ENCODE measurements at places on chromosomes 7 and 10.

DNA sequence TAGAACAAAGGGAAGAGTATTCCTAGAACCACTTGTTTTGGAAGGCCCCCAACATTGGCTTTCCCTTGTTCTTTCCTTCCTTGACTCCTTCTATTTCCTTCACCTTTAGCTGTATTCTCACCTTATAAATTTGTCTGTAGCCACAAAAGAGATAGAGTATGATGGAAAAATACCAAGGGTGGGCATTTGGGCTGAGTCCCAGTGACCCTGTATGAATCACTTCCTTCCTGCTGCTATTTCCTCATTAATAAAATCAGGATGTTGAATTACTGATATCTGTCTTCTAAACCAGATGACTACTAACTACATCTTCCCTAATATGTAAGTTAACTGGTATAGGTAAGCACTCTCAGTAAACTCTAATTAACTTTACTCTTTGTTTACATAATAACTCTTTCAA is 55.1 kb downstream of the IFIT5 start:
- no peak for DNase-seq

DNA sequence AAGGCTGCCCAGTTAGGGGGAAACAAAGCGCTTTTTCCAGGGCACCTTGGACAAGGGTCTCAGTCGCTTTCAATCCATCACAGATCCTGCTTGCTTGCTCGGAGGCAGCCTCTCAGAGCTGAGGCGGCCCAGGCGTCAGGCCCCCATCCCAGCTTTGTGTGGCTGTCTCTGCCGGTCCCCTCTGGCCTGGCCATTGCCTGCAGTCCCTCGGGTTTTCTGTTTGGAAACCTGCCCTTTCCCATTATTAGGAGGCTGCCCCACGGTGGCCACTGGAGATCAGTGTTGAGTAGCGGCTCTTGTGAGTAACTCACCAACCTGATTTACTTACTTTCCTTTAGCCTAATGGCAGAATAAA is 216.1 kb downstream of the GLRX3 start:
- DNase-seq = no peak

DNA sequence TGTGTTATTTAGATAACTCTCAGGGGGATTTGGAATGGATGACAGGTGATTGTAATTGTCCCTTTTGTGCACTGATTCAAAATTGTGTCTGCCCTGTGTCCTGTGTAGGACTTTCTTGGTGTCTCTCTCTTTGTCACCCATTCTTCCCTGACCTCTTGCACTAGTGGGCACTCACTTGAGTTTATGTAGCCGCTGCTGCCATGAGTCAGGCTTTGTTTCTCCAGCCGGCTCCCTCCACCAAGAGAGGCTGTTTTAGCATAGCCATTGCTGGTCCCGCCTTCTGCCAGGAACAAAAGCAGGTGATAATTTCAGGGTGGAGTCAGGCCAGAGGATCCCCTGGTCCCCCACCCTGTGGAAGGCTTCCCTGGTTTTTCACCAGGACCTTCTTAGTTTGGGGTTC is 8.4 kb downstream of the COL17A1 start:
- DNase-seq = no peak

- DNase-seq = no peak
These were observed 246.1 kb downstream of the DNAJB9 start for GRCh38 chr7:108815815-108816214.

DNA sequence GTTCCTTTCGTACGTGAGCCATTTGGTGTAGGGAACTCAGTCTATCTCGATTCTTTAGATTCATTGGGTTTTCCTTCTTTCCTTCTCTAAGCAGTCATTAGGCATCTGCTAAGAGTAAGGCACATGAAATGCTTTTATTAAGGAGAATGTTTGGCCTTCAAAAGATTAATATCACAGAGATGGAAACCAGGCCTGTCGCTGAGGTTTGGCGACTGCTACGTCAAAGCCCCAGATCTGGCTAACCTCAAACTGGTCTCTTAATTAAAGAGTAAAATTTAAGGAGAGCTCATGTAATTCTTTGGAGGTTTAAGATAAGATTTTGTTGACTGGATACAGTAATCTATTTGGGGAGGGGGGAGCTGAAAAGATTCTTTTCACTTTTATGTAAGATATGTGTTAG is 189.8 kb downstream of the JCAD start:
- no peak for DNase-seq

DNA sequence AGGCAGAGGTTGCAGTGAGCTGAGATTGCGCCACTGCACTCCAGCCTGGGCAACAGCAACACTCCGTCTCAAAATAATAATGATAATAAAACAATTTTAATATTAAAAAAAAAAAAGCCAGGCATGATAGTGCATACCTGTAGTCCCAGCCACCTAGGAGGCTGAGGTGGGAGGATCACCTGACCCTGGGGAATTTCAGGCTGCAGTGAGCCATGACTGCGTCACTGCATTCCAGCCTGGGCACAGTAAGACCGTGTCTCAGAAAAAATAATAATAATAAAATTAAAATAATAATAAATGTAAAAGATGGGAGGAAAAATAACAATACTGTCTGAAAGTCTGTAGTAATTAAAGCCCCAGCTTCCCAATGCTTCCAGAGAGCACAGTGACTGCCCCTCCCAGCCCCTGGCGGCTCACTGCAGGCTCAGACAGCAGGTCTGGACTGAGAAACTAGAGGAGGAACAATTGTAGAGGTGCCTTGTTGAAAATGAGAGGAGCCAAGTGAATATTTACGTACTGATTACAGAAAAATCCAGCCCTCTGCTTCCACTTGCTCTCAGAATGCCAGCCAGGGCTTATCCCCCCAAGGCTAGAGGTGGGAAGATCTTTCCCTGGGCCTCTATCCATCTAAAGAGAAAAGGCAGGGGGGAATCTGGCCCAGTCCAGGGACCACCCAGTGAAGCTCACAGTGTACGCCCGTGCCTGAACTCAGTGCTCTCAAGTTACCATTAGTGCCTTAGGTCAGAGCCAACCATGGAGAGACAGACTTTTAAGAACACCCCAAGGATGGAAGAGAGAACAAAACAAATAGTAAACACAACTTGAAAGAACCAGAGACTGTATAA is 112.8 kb downstream of the PARD3 start:
- no peak for DNase-seq

DNA sequence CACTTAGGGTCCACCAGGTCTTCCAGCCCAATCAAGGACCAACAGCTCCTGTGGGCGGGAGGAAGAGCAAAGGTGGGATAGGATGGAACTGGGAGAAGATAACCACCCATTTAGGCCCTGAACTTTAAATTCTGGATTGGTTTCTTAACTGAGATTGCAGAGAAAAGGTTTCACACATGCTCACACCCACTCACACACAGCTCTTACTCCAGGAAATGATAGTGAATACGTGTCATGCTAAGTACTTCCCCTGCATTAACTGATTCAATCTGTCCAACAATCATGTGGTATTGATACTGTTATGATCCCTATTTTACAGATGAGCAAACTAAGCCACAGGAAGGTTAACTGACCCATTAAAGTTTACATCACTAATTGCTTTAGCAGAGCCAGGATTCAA is 4.6 kb upstream of the CYP3A4 start:
- DNase-seq = no peak

GRCh38 chr7:146591976-146592375 is 475.4 kb downstream of the CNTNAP2 start:
- no peak for DNase-seq

- DNase-seq = no peak
These were observed 14.0 kb downstream of the C10orf105 start for GRCh38 chr10:71705582-71705981.

DNA sequence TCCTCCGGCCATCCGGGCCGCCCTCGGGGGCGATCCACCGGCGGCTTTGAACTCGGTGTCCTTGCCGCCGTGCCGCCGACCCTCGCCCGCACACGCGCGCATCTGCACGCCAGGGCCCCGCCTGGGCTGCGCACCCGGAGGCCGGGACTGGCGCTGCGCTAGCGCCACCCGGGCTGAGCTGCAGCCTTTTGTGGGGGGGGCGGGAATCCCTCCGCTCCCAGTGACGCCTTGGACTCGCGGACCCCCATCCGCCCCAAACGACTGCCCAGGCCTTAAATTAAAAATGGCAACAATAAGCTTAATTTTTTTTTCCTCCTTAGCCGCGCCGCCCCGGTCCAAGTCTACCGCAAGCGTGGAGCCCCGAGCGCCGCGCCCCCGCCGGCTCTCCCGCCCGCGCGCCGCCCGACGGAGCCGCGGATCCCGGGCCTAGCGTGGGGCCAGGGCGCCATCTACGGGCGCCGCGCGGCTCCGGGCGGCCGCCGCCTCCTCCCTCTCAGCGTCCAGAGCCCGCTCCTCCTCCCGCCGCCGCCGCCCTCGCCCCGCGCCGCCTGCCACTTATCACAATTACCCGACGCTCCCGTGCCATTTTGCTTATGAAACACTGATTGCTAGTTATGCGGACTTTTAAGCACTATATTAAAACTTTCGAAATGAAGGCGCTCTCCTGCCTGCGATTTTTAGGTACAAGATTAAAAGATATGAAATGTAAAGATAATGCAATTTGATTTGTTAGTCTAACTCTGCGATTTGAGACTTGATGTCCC is 7.5 kb upstream of the EBF3 start:
- no peak for DNase-seq

DNA sequence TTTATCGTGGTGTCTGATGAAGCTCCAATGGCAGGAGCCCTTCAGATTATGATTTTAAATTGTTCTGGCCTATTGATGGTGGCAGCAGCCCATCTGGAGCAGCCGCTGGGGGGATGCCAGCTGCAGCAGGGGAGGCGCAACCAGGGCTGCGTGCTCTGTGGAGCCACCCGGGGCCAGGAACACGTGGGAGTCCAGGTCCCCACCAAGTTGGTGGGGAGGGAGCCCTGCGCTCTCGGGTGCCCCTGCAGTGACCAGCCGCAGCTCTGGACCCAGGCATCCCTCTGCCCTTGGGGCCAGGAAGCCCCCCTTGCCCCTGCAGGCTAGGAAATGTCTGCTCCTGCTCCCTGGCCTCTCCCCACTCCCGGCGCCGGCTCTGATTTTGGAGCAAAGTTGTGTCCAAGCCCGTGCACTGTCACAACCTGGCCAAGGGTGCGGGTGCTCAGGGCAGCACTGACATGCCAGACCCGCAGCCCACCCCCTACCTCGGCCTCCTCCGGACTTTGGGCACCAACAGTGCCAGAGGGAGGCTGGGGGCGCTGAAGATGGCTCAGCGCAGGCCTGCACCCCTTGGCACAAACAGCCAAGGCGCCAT is 147.2 kb upstream of the ADO start:
- no peak for DNase-seq

DNA sequence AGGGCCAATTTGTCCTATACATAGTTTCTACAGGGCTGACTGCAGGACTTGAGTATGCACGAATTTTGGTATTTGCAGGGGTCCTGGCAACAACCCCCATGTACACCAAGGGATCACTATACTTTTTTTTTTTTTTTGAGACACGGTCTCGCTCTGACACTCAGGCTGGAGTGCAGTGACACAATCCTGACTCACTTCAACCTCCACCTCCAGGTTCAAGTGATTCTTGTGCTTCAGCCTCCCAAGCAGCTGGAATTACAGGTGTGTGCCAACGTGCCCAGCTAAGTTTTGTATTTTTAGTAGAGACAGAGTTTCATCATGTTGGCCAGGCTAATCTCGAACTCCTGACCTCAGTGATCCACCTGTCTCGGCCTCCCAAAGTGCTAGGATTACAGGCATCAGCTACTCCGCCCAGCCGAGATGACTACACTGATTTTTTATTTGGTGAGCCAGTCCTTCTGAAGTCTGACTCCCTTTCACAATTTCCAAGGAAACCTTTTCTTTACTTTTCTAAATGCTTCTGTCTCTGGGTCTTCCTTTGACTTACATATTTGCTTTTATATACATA is 19.8 kb downstream of the CFAP70 start:
- DNase-seq = no peak

GRCh38 chr7:114218283-114218682 is 196.3 kb upstream of the FOXP2 start:
- no peak for DNase-seq

- no peak for DNase-seq
These were observed 2.1 kb downstream of the SYNPO2L start for GRCh38 chr10:73653701-73654100.

DNA sequence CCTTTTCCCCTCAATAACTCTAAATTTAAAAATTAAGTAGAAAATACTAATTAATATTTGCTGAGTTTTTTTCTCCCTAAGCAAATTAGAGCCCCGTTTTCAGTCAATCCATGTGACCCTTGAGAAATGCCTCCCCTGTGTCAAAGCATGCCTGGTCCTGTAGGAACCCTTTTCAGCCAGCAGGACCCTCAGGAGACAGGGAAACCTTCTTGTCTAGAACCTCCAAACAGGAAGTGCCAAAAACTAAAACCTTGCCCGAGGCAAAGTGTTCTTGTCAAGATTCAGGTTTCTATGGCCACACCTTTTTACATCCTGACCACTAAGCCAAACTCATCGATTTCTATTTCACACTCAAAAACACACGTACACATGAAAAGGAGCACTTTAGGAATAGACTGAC is 60.1 kb upstream of the NFE2L3 start:
- no peak for DNase-seq

DNA sequence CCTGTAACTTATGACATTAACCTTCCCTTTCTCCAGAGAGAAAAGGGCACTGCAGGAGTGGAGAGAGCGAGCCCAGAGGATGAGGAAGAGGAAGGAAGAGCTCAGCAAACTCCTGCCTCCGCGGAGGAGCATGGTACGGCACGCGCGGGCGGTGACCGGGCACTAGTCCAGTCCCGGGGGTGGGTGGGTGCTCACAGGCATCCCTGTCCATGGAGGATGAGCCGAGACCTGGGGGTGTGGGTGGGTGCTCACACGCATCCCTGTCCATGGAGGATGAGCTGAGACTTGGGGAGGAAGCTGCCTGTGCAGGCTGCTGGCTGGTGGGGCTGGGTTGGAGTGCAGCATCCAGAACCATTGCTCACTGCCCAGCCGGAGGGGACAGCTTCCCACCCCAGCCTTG is 23.8 kb downstream of the LRRC27 start:
- DNase-seq = no peak

GRCh38 chr7:30330134-30331111 is 46.0 kb downstream of the ZNRF2 start:
- no peak for DNase-seq

DNA sequence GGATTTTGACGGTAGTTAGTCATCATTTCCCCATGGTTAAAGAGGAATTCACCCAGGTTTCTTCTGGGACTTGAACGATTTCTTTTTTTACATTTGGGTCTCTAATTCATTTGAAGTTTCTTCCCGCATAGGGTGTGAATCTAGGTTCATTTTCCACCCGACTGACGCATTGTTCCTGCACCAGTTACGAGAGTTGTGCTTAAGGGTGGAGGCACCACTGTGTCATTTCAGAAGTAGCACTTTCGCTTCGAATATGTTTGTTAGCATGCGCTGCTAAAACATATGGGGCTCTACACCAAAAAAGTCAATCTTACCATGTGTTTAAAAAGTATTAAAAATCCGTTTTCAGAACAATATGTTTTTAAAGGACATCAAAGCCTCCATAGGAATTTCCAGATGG is 140.3 kb downstream of the VIPR2 start:
- no peak for DNase-seq

DNA sequence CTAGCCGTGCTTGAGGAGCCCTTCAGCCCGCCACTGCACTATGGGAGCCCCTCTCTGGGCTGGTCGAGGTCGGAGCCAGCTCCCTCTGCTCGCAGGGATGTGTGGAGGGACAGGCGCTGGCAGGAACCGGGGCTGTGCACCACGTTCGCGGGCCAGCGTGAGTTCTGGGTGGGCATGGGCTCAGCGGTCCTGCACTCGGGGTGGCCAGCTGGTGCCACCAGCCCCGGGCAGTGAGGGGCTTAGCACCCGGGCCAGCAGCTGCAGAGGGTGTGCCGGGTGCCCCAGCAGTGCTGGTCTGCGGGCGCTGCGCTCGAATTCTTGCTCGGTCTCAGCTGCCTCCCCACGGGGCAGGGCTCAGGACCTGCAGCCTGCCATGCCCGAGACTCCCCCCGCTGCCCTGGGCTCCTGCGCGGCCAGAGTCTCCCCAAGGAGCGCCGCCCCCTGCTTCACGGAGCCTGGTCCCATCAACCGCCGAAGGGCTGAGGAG is 90.8 kb upstream of the NRG3 start:
- DNase-seq = no peak
